NCI-H226 (cell line): ENCODE measurements at places on chromosomes 7 and 10.

- DNase-seq = no peak
These were observed 124.7 kb upstream of the UNC5B start for GRCh38 chr10:71087622-71088021.

GRCh38 chr10:4141471-4141870 lies 356.5 kb upstream of the KLF6 start:
- DNase-seq = no peak

- peak; percentile 30 for DNase-seq
These were observed 99.1 kb upstream of the JCAD start for GRCh38 chr10:30158325-30158960.

- DNase-seq = no peak
These were observed 109.2 kb downstream of the ARHGAP12 start for GRCh38 chr10:31819391-31819820.

GRCh38 chr10:21826725-21827124 lies 176.8 kb downstream of the DNAJC1 start:
- no peak for DNase-seq

DNA sequence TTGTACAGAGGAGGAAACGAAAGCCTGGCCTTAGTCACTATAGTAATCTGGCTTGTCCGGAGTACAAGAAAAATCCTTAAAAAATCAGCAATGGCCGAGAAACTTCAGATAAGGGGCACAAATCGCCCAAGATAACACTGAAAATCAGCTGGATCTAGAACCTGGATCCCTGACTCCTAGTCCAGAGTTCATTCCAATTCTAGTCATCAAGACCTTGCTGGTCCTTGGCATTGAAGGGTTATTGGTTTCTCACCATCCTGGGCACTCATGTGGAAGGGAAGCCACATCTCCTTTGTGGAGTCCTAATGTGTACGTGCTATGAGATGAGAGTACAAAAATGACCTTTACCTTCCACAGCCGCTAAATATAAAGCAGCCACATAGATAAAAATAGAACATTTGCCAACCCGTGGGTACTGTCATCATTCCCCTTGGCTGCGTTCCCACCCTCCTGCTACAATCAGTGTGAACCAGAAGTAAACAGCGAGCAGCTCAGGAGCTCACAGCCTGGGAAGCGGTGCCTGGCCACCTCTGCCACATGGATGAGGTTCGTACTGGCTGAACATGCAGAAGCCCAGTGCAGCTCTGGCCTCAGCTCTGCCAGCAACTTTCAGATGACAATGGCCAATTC lies 116.0 kb upstream of the PDLIM1 start:
- no peak for DNase-seq

DNA sequence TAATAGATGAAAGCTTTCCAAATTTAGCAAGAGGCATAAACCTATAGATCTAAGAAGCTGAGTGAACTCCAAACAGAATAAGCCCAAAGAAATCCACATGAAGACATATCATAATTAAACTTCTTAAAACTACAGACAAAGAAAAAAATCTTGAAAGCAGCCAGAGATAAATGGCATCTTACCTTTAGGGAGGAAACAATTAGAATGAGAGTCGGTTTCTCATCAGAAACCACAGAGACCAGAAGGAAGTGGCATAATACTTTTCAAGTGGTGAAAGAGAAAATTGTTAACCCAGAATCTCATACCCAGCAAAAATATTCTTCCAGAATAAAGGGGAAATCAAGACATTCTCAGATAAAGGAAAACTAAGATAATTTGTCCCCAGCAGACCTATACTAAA lies 98.9 kb upstream of the NANOS1 start:
- no peak for DNase-seq

DNA sequence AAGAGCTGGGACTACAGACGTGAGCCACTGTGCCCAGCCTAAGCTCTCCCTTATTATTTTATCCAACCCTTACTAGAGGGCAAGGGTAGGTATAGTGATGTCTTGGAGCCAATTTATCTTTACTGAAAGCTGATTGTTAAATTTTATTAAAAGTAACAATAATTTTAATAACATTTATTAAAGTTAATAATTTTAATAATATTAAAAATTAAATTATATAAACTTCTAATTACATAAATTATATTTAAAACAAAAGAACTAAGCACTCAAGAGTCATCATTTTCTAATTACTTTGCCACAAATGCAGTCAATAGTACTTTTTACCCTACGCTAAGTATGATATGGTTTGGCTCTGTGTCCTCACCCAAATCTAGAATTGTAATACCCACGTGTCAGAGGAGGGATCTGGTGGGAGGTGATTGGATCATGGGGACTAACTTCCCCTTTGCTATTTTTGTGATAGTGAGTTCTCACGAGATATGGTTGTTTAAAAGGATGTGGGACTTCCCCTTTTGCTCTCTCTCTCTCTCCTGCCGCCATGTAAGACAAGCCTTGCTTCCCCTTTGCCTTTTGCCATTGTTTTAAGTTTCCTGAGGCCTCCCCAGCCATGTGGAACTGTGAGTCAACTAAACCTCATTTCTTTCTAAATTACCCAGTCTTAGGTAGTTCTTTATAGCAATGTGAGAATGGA lies 58.4 kb upstream of the ETV1 start:
- DNase-seq = no peak

DNA sequence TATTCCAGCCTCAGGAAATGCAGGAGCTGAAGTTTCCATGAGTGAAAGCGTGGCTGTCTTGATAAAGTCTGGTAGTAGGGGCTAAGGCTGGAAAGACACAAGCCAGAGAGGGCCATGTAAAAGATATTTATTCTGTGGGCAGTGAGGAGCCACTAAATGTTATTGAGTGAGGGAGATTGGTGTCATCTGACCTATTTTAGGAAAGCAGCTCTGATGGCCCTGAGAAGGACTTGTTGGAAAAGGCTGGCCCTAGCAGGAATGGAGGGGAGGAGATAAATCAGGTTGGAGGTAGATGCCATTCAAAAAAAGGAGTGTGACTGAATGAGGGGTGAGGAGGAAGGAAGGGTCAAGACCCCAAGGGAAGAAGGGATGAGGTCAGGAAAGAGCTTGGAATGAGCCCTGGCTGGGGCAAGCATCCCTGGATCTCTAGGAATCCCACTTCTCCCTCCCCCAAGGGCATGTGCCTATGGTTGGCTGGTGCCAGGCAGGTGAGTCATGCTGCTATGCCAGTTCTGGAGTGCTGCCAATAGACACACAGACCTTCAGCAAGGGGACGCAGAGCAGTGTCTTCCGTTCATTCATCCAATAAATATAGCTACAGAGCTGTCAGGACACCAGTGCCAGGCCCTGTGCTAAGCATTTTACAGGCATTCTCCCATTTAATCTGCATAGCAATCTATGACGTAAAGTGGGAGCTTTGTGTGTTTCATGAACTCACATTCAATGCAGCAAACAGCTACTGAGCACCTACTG lies 2.0 kb downstream of the ANKRD2 start:
- peak; percentile 99 for DNase-seq

GRCh38 chr10:108230478-108231170 lies 1066.1 kb upstream of the SORCS1 start:
- DNase-seq = no peak

DNA sequence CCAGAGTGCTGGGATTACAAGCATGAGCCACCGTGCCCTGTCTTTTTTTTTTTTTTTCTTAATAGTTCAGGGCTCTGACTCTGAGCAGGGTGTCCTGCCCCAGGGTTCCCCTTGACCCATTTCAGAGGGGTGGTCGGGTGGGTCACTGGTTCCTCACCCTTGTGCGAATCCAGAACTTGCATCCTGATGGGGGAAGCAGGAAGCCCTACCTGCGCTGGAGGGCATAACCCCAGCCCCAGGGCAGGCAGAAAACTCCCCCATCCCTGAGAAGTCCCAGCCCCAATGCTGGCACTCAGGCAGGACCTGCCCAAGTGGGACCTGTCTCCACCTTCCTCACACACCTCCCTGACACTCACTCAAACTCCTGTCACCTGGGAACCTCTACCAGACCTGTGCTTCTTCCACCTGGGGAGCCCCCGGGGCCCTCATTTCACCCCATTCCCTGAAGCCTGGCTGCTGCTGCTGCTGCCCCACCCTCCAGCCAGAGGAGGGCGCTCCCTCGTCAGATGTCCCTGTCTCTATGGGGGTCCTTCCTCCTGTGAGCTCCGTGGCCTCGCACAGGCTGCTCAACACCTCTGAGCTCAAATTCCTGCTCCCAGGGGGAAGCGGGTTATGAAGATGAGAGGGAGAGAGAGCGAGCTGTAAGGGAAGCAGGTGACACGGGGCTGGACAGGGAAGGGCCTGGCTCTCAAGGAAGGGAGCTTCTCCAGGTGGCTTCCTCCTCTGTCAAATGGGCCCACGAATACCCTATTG lies 15.1 kb upstream of the ZNF273 start:
- no peak for DNase-seq

DNA sequence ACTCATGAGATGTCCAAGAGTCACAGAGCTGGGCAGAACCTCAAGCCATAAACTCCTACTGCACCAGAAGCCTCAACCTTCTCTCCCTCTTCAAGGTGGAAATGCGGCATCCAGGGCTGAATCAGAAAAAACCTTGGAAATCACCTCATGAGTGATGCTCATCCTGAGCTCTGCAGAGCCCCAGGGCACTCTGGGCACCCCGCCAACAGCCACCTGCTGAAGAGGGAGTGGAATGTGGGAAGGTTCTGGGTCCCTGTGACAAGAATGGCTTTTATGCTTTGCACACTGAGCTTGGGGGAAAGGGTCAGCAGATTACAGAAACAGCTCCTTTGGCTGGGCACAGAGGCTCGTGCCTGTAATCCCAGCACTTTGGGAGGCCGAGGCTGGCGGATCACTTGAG lies 18.8 kb downstream of the NUDT1 start:
- DNase-seq = peak; percentile 84

DNA sequence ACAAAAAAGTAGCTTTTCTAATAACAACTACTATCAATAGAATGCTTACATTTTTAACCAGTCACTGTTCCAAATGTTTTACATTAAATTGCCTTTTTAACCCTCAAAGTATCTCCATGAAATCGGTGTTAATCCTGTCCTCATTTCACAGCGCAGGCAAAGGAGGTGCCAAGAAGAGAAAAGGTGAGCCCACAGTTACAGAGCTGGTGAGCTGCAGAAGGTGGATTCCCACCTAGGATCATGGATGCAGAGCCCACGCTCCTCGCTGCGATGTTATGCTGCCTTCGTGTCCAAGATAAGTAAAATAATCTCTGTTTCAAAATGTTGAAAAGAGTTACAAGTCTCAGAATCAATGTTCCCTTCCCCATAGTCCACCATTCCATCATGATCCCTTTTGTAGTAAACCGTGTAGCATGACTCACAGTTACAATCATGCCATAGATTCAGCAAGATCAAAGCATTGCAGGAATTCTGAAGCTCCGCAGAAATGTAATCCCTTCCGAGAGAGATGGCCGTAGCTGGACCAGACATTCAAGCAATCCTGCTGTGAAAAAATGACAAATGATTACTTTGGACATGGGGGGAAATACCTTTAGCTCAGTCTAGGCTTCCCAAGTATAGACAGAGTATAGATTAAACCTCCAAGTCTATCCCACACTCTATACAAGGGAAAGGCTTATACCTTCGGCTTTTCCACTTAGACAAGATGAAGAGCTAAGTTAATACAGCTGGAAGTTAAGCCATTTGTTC lies 394.7 kb upstream of the AKR1E2 start:
- DNase-seq = no peak

DNA sequence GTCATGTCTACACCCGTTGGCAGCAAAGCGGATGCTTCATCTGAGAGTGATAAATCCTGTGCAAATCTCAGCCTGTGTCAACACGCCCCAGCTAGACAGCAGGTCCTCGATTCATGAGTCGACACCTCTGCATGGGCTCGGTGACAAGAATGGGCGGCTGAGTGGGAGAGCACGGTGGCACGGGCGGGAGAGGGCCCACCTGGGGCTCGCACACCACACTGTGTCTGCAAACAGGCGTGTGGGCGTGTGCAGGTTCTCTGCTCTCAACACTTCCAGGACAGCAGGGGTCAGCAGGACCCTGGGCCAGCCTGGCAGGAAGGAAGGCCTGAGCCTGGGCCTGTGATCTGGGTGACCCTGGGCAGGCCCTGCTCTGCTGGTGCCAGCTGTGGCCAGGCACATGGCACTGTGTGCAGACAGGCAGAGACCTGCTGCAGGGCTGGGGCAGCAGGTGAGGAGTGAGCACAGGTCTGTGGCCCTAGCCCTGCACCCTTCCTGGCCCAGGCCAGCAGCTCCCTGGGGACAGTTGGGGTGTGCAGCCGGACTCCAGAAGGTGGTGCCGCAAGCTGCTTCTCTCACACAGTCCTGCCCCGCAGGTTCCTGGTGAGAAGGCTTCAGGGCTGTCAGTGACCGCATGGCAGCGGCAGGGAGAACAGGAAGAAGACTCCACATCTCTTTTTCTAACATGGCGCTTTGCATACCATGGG lies 216.4 kb downstream of the ELFN1 start:
- no peak for DNase-seq

DNA sequence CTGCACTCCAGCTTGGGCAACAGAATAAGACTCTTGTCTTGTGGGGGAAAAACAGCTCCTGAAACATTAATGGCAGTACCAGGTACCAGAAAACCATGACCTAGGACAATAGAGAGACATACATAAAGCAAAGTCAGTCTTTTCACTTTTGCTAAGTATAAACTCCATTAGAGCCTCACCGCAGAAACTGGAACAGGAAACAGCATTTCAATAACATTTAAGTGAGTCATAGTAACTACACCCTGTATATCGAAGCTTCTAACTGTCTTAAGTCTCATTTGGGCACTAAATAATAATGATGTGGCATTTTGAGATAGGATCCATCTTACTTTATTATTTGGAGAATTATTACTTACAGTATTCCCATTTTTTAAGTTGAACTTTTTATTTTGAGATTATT lies 517.8 kb upstream of the CELF2 start:
- DNase-seq = peak; percentile 61

DNA sequence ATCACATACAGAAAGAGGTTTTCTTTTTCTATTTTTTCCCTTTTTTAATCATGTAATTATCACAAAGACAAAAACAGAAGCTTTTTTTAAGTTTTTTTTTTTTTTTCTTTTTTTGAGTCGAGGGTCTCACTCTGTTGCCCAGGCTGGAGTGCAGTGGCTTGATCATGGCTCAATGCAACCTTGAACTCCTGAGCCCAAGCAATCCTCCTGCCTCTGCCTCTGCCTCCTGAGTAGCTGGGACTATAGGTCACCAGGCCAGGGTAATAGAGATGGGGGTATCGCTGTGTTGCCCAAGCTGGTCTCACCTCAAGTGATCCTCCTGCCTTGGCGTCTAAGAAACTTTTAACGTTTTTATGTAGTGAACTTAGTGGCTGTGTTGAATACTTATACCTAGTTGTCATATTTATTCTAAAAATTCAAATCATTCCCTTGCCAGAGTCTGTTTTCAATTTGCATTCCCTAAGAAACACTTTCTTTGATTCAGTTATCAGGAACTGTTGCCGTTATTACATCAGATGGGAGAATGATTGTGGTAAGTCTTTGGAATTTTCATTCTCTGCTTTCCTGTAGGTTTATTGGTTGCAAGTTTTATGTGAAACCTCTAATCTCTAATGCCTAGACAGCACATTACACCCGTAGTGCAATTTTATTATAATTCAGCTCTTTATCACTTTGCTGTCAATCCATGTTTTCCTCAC lies 1.3 kb downstream of the LSM8 start:
- no peak for DNase-seq
